ENCODE measurements at places on chromosomes 12 and 14.

DNA sequence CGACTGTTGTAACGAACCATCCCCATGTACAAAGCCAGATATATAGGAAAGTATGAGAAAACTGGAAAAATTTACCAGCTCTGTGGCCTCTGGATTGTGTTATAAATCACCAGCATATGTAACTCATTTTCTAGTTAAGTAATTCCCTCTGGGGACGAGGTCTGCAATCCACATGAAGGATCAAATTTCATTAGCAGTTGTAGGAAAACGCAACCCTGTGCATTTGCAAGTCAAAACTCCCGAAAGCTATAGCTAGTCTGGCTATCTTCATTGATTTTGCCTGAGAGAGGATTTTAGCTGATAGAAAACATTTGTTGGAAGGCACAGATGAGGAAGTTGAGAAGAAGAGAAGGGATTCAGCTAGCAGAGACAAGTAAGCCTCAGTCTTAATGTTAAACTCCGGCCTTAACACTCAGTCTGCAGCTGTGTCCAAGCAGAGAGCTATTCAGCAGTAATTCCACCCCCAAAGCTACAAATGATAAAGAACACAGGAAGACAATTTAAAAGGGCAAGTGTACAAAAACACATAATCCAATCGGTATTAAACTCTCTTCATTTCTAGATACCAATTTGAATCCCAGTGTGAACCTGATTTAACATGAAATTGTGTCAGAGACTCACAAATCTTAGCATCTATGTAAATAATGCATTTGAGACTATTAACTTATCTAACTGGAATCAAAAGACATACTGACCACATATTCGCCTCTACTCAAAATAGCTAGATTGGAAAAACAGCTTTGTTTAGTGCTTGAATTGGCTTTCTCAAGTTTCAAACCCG lies 54.2 kb upstream of the CERS5 start:
- DNase-seq = no peak

DNA sequence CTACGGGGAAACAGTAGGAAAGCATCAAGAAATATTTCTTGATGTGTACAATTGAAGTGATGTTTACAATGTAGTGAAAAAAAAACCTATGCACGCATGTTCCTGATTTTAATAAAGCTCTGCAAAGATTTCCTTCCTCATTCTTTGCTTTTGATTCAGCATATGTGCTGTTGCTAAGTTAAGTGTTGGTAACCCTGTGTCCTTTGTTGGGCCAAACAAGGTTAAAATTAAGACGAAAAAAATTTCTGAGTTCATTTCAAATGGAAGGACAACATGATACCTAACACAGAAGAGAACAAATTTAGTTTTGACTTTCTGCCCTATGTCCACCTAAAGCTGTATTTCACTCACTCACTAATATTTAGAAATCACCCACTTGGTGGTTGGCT lies 62.8 kb downstream of the PPP2R5C start:
- no peak for DNase-seq

- DNase-seq = no peak
Measured at GRCh38 chr12:108597559-108598471, at the start of gene TMEM119. Gene TMEM119 (minus strand): TSS chr12:108598084. CDS start chr12:108592383, 5,701 bp downstream.

DNA sequence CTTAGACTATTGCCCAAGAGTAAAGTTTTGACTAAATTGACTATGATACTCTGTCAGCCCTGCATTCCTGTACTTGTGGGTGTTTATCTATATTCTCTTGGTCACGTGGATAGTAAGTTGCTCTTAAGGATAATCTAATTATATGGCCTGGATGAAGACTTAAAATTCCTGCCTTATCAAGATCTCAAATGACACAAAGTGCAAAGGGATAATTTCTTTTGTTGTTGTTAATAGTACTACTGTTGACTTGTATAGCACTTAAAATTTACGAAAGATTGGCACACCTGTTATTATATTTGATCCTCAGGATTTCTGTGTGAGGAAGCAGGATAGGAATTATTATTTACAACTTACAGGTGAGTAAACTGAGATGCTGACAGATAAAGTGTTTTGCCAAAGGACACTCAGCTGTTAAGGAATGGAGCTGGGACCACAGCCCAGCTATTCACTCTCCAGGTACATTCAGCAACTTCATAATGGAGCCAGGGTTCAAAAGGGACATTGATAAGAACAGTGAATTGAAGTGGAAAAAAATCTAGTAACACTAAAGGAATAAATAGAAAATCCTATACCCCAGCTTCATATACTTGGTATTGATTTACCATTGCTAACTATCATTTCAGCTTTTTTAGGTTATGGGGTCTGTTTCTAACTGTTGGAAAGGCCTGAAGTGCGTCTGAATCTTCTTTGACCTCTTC lies 53.4 kb upstream of the EVL start:
- DNase-seq = no peak

- DNase-seq = no peak
Measured at GRCh38 chr14:64447876-64448670, 17.2 kb upstream of the AKAP5 start.

DNA sequence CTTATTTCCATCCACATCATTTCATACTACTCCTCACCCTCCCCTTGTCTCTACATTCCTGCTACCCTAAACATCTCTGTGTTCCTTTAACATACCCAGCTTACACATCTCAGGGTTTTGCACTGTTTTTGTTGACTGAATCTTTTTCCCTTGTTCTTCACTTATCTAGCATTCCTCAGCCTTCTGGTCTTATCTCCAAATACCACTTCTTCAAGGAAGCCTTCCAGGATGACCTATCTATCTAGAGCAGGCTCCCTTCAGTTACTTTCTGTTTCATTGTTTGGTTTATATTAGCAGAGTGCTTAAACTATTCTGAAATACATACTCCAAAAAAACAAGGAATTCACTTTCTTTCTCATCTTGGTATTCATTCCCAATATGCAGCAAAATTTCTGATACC lies 353.1 kb downstream of the NAV3 start:
- DNase-seq = no peak

DNA sequence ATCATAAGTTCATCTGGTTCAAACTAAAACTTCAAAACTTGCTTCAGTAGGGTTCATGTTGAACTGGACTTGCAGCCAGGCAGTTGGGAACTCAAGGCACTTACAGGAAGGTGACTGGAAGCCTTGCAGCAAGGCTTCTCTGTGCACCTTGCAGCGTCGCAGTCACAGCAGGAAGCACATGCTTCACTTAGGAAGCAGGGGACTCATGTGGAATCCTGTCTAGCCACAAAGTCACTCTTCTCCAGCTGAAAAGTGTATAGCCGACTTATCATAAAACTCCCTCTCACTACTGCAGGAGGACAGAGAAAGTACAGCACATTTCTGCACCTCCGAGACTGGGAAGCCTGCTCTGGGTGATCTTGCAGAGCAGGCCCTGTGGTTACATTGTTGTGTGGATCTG lies 114.0 kb upstream of the PRB2 start:
- DNase-seq = no peak

DNA sequence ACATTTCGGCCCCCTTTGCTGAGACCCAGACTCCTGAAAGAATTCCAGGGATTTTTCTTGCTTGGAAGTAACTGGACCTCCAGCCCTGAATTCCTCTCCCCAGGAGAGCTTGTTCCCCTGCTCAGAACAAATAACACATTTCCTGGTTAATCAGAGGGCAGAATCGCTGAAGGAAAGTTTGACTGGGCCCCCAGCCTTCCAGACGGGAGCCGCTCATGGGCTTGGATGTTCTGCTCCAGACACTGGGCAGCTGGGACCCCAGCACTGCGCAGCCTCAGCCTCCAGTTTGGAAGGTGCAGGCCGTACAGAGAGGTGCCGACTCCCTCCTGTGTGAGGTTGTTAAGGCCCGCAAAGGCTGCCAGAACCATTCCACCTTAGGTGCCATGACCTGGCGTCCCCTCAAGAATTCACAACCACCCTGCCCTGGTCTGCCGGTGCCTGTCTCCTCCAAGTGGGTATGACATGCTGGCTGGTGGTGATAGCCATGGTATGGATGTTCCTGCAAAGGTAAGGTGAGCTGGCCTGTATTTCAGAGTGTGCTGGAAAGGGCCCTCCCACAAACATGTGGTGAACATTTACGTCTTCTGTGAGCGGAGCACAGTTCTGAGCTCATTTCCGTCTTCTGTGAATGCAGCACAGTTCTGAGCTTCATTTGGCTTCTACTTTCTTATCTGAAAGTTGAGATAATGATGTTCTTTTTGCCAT lies 5.1 kb upstream of the LTBP2 start:
- DNase-seq = no peak

- DNase-seq = no peak
Measured at GRCh38 chr14:90570461-90570860, 173.6 kb downstream of the CALM1 start.

GRCh38 chr14:65208548-65208947 lies 106.2 kb upstream of the MAX start:
- DNase-seq = no peak

DNA sequence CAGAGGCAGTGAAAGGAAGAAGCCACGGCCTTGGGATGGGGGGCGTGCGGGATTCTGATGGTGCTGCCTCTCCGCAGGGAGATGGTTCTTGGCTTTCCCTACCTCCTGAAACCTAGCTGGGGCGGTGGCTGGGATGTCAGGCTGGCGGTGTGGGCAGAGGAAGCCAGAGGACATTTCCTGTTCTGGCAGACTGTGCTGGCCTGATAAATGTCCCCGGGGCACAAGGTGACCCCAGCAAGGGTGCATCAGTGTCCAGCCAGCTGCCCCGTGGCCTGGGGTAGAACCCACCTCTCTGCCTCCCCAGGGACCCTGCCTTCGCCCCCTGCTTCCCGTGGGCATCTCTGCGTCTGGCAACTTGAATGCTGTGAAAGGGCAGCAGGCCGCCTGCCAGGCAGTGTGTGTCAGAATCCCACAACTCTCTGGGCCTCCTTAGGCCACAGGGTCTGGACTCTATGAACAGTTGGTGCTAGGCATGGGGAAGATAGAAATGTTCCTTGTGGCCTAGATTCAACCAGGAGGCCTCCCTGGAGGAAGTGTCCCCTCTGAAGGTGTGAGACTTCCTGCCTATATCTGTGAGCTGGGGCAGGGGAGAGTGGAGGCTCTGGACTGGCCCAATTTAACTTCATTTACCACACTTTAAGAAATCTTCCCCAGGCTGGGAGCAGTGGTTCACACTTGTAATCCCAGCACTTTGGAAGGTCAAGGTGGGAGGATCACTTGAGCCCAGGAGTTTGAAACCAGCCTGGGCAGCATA lies 4.9 kb downstream of the SH2B3 start:
- DNase-seq = no peak

- no peak for DNase-seq
Measured at GRCh38 chr12:45918818-45919217, 71.6 kb downstream of the SCAF11 start.

DNA sequence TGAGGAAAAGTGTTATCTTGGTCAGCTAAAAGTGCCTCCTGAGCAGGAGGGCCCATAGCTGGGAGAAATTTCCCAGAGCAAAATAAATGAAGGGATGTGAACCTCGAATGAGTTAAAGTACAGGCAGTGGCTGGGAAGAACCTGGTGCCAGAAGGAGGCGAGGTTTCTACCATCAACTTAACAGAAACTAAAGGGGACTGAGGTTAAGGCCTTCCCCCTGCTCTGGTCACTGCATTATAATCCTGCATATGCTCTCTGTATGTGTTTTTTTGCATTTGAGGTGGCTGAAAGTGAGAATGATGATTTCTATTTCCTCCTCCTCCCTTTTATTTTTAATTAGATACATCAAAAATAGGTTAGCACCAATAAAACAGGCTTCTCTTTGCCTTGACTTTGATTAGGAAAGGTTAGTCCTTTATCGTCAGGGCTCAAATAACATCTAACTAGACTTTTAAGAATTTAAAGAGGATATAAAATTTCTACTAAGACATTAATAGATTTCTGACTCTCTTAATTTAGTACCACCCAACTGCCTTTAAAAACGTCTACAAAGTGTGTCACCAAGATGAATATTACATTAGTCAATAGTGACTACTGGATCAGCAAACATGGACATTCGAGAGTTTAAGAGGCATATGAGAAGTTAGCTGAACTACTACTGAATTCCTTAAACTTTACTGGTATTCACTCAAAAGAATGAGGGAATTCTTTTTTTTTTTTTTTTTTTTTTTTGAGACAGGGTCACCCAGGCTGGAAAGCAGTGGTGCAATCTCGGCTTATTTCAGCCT lies 49.2 kb downstream of the GALNT4 start:
- DNase-seq = no peak

DNA sequence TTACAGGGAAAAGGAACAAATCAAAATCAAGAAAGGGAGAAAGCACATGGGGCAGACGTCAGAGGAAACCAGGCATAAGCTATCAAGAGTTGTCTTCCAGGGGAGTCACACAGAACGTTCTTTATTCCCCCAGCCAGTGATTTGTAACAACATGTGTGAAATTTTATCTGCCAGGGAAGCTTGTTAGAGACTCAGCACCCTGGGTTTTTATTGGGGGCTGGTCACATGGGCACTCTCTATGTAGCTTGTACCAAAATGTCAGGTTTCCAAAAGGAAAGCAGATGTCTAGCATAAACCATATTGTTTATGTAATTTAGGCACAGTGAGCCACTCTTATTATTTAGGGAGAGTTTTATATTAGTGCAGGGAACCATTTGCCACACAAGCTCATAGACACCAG lies 440.4 kb upstream of the DCN start:
- no peak for DNase-seq

DNA sequence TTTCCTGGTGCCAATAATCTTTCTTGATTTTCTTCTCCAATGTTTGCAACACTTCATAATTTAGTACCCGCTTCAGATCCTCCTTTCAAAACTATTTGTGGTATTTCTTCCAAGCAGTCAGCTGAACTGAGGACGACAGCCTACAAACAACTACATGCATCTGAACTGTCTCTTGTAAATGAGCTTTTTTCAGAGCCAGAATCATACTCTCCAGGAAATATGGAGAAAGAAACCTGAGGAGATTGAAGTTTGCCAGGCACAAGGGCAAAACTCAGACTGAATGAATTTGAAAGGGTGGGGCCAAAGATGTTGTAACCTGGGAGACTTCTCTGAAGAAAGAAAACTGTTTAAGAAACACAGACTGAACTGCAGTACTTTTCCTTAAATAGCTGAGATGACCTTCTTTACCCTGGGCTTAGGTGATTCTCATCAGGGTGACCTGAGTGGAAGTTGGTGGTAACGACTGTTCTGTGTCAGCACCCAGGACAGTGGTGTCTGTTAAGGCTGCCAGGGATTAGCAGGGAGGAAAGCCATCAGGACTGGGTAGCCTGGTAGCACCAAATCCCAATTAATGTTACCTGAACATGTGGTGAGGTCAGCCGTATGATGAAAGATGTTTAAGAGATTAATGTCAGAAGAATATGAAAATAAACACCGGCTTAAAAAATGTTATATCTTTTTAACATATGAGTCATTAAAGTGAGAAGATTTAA lies 95.0 kb downstream of the TGFB3 start:
- DNase-seq = no peak

- no peak for DNase-seq
Measured at GRCh38 chr12:95259368-95259767, 41.8 kb downstream of the VEZT start.

DNA sequence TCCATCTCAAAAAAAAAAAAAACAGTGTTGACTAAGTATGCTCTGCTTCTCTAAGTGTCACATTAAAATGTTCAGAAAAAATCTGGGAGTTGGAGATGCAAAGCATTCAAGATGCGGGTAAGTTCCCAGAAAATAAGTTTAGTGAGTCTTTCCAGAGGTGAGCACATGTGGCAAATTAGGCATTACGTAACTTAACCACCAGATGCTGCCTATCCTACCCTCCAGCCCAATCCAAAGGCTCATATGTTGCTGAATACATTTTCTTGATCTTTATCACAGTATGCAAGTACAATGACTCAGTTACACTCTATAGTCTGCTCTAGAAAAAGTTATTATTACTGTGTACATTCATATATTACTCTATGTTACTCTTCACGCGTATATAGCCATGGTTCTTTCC lies 3.6 kb downstream of the SLC2A14 start:
- no peak for DNase-seq

GRCh38 chr12:52515927-52516831 lies 4.0 kb downstream of the KRT5 start:
- no peak for DNase-seq

All from bone marrow (tissue), 2 donors.